ENCODE measurements at places on chromosomes 11 and 22. TPM values are rescaled to one million over a fixed set of nuclear protein-coding genes. Genes with fewer than 3 reads are reported as not detected.

TST gene
- total RNA-seq: 32.2 TPM

CD6 gene
- 0.58 TPM for total RNA-seq

DNA sequence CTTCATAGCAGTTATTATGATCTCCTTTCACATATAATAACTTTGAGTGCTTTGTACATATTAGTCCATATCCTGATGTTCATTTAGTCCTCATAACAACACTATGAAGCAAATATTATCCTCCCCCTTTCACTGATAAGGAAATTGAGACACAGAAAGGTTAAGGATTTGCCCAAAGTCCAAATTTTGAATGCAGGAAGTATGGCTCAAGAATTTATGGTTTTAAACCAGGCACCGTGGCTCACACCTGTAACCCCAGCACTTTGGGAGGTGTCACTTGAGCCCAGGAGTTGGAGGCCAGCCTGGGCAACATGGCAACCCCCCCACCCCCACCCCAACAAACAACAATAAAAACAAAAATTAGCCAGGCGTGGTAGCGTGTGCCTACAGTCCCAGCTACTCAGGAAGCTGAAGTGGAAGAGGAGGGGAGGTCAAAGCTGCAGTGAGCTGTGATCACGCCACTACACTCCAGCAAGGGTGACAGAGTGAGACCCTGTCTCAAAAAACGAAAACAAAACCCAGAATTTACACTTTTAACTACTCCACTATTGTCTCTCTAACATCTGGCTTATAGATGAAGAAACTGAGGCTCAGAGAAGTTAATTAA lies 8.6 kb downstream of the CCDC34 start:
- H3K4me1 ChIP-seq: no peaks in the 10 kb centered on the region
- no peak overlapping the region for H3K27ac ChIP-seq
- no peaks in the 10 kb centered on the region for H3K27me3 ChIP-seq
- H3K4me3 ChIP-seq: no peak overlapping the region

GRCh38 chr11:118180300-118180703 lies 3.9 kb upstream of the SCN2B start:
- H3K36me3 ChIP-seq: no peaks in the 10 kb centered on the region
- no peak overlapping the region for H3K4me3 ChIP-seq
- H3K4me1 ChIP-seq: no peaks in the 10 kb centered on the region
- peaks cover 5% of the 10 kb centered on the region for H3K27me3 ChIP-seq

DNA sequence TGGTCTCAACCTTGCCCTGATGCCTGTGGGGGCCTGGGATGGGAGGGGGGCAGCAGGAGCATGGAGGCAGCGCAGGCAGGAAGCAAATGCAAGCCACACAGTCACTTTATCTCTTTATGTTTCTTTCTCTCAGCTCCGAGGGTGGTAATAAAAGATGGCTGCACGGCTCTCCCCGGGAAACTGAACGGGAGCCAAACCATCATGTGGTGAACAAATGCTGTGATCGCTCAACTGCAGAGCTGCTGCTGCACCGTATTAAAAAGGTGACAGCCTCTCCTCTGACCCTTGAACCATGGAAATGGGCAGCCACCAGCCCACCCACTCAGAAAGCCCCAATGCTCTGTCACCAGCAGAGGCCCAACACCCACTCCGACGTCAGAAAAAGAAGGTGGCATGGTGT lies 110.0 kb downstream of the TIMP3 start:
- H3K36me3 ChIP-seq: no peaks in the 10 kb centered on the region
- peaks cover 9% of the 10 kb centered on the region for H3K27me3 ChIP-seq
- no peak for DNase-seq
- no peak overlapping the region for H3K4me3 ChIP-seq

- no peaks in the 10 kb centered on the region for H3K4me1 ChIP-seq
- H3K27ac ChIP-seq: no peak overlapping the region
- peaks cover 17% of the 10 kb centered on the region for H3K36me3 ChIP-seq
- DNase-seq: no peak
- H3K27me3 ChIP-seq: no peaks in the 10 kb centered on the region
These were observed 16.5 kb upstream of the LGR4 start for GRCh38 chr11:27489092-27489491.
